ENCODE measurements at places on chromosomes 11 and 22.

- DNase-seq = no peak
Measured at GRCh38 chr11:117095284-117096161, 2.7 kb downstream of the SIK3 start.

- no peak for DNase-seq
Measured at GRCh38 chr22:22748297-22748743, 103.9 kb downstream of the GGTLC2 start.

- no peak for DNase-seq
Measured at GRCh38 chr22:18968011-18968749, 32.1 kb upstream of the PRODH start.

GRCh38 chr11:134743820-134744195 is 331.8 kb upstream of the B3GAT1 start:
- no peak for DNase-seq

- DNase-seq = no peak
Measured at GRCh38 chr11:62856333-62856895, 17.0 kb upstream of the WDR74 start.

DNA sequence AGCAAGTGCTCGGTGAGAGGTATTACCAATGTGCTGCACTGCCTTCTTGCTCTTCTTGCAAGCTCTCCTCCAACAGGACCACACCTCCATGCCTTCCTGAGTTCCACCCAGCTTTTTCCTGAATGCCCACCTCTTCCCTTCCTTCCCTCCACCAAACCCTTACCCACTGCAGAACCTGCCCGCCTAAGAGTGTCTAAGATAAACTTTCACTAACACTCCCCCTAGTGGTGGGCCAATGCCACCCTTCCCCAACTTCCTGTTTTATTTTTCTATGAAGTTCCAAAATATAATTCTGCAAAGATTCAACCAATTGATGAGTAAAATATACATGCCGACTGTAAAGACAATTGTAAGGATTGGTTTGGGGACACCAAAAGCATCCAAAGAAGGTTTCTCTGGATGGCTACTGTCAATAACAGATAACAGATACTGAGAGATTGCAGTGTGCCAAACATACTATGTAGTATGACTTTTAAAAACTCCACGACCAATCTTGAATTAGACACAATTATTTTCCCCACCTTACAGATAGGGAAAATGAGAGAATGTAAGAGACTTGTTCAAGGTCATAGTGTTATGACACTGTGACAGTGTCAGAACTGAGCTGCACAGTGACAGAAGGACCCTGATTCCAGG is 38.6 kb upstream of the BMAL1 start:
- no peak for DNase-seq

DNA sequence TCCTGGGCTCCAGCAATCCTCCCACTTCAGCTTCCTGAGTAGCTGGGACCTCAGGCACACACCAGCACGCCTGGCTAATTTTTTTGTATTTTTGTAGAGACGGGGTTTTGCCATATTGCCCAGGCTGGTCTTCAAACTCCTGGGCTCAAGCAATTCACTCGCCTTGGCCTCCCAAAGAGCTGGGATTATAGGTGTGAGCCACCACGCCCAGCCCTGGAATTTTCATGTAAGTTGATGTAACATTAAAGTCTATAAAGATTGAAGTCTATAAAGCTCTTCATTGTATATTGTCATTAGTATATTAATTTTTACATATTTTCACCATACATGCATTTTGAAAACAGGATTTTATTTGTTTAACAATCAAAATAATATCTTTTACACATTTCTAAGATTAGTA is 12.5 kb upstream of the DDX17 start:
- DNase-seq = no peak

GRCh38 chr11:63813563-63814382 is 517 bp downstream of the SPINDOC start:
- no peak for DNase-seq

DNA sequence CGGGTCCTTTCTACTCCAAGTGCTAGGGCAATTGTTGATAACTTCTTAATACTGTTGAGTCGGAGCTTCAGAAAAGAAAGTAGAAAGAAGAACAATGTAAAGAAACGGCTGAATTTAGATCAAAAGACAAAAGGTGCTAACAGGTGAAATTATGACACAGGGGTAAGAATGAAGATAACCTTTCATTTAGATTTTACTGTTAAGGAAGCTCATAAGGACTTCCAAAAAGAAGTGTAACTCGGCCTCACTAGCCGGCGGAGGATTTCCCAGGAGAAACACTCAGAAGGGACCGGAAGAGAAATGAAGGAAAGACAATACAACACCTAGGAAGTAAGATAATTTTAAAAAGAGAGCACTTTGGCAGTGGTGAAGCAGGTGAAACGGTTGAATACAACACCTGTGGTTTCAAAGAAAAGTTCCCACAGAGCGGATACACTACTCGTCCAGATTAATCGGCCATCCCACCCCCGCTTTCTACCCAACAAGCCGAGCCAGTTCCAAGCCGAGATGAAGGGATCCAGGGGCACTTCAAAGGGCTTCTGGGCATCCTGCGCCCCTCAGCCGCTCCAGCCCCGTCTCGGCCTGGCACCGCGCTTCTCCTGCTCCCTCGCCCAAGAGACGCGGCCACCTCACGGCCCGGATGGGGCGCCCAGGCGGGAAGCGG is 737 bp downstream of the PPP2R1B start:
- no peak for DNase-seq

DNA sequence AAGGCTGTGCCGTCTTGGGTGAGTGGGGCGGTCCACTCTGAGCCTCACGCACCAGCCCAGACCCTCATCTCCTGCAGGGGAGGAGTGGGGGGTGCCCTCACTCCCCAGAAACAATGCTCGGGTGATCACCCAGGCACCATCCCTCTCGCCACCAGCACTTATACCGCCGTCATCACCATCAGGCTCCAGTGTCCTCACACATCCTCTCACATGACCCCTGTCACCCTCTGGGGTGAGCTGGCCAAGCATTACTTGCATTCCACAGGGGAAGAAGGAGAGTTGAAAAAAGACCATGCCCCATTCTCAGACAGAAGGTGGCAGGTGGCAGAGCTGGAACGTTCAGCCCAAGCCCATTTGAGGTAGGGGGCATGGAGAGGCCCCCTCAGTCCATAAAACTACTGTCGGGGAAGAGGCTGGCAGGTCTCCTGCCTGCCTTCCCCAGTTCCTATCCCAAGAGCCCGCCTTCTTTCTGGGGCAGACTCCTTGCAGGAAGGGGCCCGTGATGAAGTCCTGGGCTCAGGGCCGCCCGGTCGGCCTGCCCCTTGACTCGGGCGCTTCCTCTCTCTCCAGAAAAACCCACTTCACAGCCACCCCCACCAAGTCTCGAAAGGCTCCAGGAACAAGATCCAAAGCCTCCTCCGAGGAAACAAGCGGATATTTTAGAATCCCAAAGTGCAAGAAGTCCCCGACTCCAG is 153.3 kb downstream of the DSCAML1 start:
- DNase-seq = no peak

GRCh38 chr22:42427167-42427566 is 5.0 kb downstream of the NFAM1 start:
- no peak for DNase-seq

DNA sequence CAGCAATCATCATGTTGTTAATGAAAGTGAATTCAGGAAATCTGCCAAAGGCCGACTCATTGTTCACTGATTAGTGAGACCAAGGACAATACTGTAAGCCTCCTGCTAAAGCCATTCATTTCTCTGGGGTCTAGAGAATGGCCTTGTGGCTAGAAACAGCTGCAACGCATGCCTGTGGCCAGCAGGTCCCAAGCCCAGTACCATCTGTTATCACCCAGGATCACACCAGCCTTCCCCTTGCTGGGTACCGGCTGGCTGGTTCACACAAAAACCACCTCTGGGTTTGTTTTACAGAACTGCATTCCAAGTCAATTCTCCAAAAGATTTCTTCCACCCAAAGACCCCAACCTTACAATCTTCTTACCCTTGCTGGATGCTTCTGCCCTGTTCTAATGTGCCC is 1.1 kb downstream of the PLAAT5 start:
- DNase-seq = no peak

DNA sequence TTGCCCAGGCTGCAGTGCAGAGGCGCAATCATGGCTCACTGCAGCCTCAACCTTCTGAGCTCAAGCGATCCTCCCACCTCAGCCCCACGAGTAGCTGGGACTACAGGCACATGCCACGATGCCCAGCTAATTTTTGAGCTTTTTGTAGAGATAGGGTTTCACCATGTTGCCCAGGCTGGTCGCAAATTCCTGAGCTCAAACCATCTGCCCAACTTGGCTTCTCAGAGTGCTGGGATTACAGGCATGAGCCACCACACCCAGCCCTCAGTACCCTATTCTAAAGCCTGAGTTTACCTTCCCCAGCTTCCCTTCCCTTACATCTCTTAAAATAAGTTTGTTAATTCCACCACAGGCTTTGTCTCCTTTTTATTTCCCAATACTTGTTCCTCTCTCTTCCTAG is 59.1 kb downstream of the AMBRA1 start:
- no peak for DNase-seq

GRCh38 chr11:112836256-112836602 is 125.0 kb upstream of the NCAM1 start:
- no peak for DNase-seq

DNA sequence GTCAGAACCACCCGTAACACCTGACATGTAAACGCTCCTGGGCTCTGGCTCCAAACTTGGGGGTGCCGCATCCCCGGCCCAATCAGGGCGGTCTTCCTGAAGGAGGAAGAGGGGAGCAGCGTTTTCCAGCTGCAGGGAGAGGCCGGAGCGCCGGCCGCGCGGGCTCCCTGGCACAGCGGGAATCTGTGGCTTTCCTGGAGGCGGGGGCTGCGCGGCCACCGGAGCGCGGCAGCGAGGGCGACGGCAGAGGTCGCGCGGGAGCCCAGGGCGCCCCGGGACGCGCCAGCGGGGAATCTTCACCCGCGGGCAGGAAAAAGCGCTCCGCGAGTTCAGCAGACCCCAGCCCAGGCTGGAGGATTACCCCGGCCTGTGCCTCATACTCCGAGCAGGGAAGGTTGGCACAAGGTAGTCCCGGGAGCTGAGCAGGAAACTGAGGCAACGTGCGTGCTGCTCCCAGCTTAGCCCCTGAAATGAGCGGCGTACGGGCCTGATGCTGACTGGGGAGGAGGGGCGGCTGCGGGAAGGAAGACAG is 600 bp upstream of the ESAM start:
- DNase-seq = no peak

All from LNCaP clone FGC (cell line).